Suprapubic skin (tissue), 4 donors: ENCODE measurements at places on chromosomes 13 and 19.
A peak's percentile ranks its signal among the peaks of the same experiment; 100 is the strongest.

GRCh38 chr13:42753697-42754096 is 27.7 kb upstream of the FAM216B start:
- no peak for DNase-seq

GRCh38 chr19:18814063-18814462 is 17.7 kb upstream of the UPF1 start:
- DNase-seq, result no peak

DNA sequence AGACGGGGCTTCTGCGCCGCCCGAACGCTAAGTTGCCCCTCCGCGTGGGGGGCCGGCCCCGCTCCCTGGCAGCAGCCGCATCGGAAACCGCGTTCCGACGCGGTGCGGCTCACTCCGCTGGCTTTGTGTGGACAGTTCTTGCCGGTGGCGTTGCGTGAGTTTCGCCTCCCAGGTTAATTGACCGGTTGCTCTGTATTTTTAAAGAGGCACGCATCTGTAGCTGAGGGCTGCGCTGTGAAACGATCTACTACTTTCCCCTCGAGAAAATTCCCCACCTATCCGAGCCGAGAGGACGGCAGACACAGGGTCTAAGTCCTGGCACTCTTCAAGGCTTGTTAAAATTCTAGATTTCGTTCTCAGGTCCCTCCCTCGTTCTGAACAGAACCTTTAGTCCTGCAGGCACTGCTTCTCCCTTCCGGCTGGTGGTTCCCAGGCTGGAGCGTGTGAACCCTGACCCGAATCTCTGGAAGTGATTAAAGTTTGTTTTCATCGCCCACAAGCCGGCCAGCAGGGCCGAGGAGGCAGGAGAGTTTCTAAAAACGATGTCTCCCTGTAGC is 933 bp downstream of the ARHGEF7 start:
- no peak for DNase-seq

- no peak for DNase-seq
These were observed 917.6 kb downstream of the PCDH9 start for GRCh38 chr13:66312312-66313087.

GRCh38 chr19:16233081-16233776 is 35.5 kb downstream of the AP1M1 start:
- no peak for DNase-seq

GRCh38 chr13:32142956-32143375 is 111.4 kb downstream of the FRY start:
- DNase-seq, result no peak

DNA sequence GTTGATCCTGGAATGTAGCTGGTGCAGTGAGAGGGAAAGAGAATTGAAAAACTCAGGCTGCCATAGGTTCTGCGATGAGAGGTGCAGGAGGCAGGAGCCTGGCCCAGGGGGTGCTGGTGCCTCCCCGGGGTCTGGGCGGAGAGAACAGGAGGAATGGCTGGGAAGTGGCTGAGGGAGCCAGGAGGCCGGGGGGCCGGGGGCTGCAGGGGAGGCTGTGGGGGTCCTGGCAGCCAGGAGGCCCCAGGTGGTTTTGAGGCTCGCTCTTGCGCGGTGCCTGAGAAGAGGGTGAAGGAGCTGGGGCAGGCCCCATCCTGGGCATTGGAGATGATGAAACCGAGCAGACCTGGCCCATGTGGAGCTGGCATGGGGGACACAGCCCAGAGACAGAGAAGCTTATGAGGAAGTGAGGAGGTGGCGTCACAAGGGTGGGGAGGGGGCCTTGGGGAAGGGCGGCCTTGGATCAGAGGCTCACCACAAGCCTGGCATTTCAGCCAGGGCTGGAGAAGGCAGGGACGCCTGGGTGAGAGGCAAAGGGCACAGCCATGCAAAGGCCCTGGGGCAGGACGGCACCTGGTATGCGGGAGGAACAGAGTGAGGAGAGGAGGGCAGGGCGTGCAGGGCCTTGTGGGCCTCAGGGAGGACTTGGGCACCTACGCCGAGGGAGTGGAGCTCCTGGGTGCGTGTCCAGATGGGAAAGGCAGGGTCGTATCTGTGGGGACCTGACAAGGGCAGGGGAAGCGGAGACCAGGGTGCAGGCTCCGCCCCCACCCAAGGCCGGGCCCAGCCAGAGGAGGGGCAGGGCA is 1.3 kb upstream of the TEKTIP1 start:
- DNase-seq, result peak; percentile 55

GRCh38 chr13:77653301-77653700 is 44.2 kb upstream of the SLAIN1 start:
- DNase-seq, result no peak

DNA sequence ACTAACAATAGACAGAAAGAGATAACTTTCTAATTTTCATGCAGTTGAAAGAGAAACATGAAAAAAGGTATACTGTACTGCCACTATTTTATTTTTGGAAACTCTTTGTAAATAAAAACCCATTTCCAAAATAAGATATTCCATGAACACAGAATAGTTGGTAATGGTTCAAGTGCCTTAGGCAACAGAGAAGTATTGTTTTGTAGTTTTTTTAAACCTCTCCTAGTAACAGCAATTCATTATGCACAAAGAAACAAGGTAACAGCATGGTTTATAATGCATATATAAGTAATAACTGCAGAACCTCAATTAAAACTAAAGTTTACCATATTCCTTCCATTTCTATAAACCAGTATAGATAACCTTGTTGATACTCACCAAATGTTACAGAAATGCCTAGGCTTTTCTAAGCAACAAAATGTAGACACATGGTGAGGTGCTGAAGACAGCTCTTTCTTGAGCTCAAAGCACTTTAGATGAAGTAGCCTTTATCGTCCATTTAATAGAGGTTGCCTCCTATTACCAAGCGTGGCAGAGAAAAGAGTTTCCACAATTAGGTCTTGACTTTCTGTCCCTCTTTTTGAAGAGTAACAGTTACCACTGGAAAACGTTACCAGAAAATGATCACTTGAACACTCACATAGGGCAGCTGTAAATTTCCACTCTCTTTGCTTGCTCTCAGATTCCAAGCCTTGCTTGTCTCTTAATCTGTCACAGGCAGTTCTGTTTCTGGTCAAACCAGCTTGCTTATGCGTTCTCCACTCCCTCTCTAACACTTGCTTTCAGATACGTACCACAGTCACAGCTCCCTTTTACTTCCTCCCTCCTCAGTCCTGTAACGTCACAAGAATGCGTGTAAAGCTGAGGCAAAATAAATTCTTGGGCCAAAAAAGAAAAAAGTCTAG is 42.9 kb downstream of the CAB39L start:
- no peak for DNase-seq

- no peak for DNase-seq
These were observed 11.8 kb downstream of the NLRP11 start for GRCh38 chr19:55820037-55820436.

DNA sequence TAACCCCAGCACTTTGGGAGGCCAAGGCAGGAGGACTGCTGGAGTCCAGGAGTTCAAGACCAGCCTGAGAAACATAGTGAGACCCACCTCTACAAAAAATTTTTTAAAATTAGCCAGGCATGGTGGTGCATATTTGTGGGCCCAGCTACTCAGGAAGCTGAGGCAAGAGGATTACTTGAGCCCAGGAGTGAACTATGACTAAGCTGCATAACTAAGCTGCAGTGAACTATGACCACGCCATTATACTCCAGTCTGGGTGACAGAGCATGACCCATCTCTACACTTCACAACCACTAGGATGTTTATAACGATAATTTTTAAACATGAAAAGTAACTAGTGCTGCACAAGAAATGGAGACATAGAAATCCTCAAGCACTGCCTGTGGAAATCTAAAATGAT is 352.7 kb upstream of the SGCG start:
- DNase-seq, result no peak

DNA sequence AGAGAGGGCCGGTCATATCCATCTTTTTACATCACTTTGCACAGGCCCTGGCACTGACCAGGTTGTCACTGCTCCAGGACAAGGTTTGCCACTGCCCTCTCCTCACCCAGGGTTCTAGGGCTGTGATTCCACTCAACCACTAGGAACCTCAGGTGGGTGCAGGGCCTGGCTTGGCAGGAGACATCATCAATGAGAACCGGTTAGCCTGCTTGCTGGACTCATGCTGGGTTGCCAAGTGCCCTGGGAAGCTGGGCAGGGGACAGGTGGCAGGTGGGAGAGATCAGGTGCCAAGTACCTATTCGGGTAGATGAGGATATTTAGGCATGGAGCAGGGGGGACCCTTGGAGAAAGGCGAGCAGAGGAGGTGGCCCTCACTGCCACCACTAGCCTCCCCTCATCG is 4.2 kb upstream of the CERS4 start:
- DNase-seq, result no peak

GRCh38 chr13:110027470-110028240 is 241.3 kb upstream of the IRS2 start:
- DNase-seq, result no peak

GRCh38 chr13:37091835-37092234 is 13.6 kb downstream of the CSNK1A1L start:
- no peak for DNase-seq

DNA sequence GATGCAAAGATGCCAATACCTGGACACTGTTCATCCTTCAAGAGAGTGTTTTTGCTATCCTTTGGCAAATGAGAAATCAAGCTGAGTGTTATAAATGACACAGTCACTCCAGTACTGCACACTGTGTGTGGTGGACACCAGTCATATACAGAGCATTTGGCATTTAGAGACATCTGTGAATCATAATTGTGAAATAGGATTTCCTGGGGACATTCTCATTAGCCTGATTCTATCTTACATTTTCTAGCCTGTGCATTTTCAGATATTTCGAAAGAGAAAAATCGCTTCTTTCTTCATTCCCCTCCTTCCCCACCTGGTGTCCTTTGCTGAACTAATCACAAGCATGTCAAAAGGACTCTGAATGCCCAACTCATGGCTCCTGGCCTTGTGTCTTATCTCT is 781.0 kb upstream of the ARGLU1 start:
- DNase-seq, result no peak

- DNase-seq, result no peak
These were observed 47.8 kb upstream of the C1QTNF9 start for GRCh38 chr13:24261566-24261965.

GRCh38 chr19:40613690-40614621 is 12.8 kb downstream of the LTBP4 start:
- DNase-seq, result peak; percentile 94

- no peak for DNase-seq
These were observed 9.3 kb upstream of the PEPD start for GRCh38 chr19:33530842-33531241.

DNA sequence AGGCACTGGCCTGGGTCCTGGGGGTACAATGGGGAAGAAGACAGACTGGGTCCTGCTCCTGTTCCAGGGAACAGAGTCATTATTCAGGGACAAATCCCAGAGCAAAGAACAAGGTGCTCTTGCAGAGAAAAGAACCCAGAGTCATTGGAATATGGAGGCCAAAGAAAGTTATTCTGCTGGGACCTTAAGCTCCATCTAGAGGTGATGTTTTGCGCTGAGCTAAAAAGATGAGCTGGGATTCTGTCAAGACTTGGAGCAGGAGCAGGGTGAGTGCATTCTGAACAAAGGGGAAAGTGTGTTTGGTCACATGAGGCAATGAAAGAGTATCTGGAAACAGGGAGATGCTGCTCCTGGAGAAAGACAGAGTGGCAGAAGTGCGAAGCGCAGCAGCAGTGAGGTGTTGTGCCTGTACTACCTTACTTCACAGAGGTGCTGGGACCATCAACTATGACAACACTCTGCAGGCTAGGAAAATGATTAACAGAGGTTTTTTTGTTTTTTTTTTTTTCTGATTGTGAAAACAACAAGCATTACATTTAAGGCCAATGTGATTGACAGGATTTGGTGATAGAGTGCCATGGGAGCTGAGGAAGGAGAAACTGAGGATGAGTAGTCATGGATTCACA is 95.3 kb upstream of the TNFSF11 start:
- DNase-seq, result no peak

DNA sequence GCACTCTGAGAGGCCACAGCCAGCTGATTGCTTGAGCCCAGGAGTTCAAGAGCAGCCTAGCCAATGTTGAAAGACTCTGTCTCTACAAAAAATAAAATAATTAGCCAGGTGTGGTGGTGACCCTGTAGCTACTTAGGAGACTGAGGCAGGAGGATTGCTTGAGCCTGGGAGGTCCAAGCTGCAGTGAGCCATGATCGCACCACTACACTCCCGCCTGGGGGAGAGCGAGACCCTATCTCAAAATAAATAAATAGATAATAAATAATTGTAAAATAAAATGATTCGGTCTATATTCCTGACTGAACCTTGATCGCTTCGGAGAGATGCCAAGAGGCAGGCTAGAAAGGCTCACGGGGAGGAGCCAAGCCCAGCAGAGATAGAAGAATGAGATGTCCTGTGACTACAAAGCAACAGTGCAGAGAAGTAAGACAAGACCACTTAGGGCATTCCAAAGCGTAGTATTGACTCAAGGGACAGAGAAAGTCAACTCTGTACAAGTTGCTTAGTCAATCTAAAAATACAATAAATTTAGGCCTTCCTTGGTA is 12.8 kb downstream of the SHISA2 start:
- no peak for DNase-seq

GRCh38 chr13:31334994-31335557 is 135.3 kb downstream of the B3GLCT start:
- DNase-seq, result no peak

DNA sequence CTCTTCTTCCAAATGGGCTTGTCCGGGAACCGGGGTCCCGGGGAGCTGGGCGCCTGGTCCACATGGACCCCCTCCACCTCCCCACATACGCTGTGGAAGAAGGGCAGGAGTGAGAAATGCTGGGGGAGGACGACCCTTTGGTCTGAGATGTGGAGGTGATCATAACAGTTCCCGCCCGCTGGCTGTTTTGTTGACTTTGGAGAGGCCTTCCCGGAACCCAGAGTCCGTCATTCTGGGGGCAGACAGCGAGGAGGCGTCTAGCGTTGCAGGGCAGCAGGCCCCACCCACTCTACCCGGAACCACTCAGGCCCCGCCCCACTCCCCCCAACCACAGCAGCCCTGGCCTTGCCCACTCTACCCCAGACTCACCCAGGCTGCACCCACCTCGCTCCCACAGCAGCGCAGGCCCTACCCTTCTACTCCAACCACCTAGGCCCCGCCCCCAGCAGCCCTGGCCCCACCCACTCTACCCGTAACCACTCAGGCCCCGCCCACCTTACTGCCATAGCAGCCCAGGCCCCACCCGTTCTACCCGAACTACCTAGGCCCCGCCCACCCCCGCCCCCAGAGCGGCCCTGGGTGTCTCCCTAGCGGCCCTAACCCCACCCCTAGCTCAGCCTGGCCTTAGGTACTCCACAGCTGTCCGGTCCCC is 7.1 kb downstream of the GPR108 start:
- peak; percentile 72 for DNase-seq

DNA sequence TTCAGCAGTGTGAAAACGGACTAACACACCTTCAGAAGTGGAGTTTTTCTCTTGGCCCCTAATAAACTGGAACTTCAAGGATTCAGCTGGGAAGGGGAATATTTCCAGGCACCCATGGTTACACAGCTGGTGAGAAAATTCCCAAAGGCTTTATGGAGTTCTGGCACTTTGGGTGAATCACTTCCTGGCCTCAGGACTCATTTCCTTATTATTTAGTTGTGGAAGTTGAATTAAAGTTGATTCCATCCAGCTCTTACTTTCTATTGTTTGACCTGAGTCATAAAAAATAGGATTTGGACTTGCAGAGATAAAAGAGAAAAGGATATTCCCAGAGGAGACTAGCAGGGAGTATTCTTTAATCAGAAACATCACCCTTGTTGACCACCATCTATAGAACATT is 882.1 kb downstream of the UQCRFS1 start:
- DNase-seq, result no peak
